ENCODE measurements at places on chromosomes 7 and 10.

GRCh38 chr7:2517026-2517425 lies 2.5 kb upstream of the LFNG start:
- DNase-seq: no peak

DNA sequence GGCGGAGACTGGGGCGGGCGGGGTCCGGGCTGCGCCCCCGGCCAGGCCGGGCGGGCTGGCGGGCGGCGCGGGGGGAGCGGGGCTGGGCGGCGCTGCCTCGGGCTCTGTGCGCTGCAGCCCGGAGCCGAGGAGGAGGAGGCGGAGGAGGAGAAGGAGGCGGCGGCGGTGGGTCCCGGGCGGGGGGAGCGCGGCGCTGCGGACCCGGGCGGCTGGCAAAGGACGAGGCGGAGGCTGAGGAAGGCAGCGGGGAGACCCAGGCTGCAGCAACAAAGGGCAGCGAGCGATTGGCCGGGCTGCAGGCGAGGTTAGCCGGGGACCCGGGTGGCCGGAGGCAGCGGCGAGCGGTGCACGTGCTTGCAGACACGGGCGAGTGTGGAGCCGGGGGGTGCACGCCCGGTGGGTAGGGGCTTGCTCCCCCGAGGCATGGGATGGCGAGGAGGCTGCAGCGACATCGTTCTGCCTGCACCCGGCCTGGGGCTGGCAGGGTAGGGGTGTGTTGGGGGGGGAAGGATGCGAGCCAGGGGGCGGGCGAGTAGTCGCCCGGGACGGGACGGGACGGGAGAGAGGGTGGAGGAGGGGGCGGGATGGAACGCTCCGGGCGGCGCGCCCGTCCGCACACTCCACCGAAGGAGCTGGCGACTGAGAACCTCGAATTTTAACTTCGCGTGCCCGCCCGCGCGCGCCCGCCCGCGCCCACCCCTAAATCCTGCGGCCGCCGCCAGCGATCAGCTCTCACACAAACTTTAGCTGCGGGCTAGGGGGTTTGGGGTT lies 844 bp upstream of the KAT6B start:
- DNase-seq: no peak

GRCh38 chr10:73646598-73647041 lies 5.3 kb upstream of the MYOZ1 start:
- no peak for DNase-seq

- DNase-seq: no peak
Measured at GRCh38 chr7:90411510-90411909, 8.2 kb downstream of the CLDN12 start.

DNA sequence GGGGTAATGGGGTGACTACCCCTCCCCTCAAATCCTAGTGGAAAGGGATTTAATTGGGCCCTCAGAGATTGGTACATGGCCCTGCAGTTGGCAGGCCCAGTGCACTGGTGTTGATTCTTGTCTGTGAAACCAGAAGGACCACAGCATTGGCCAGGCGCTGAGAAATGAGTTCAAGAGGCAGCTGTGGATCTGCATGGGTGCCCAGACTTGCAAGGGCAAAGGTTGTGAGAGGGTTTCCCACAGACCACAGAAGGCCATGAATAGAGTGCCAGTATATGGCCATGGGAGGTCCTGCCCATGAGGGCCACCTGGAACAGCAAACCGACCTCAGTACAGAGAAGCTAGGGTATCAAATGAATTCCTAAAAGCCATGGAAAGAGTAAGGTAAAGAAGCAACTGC lies 32.9 kb downstream of the TMEM168 start:
- no peak for DNase-seq

DNA sequence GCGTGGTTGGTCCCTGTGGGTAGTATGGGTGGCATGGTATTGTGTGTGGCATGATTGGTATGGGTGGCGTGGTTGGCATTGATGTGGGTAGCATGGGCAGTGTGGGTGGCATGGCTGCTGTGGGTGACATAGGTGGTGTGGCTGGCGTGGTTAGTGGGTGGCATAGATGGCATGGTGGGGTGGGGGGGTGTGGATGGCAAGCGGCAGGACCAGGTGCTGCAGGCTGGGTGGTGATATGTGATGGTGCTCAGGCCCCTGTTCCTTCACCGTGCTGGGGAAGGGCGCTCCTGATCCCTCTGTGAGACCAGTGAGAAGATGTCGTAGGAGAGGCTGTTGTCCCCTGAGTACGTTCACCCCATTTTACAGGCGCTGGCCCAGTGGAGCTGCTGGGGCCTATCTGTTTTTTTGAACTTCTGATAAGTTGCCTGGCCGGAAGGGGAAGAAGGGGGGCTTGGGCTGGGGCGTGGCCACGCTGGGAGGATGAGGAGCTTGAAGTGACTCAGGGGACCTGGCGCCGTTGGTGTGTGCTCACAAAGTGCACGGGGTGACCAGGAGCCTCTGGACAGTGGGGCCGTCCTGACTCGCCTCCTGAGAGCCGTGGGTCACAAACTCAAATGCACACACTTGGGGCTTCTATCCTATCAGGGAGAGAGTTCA lies 17.5 kb downstream of the INPP5A start:
- no peak for DNase-seq

- DNase-seq: no peak
Measured at GRCh38 chr10:21424459-21424861, 101.0 kb downstream of the SKIDA1 start.

GRCh38 chr10:122234416-122234815 lies 36.7 kb upstream of the BTBD16 start:
- DNase-seq: no peak

- DNase-seq: no peak
Measured at GRCh38 chr7:150927157-150927955, 50.8 kb downstream of the KCNH2 start.

DNA sequence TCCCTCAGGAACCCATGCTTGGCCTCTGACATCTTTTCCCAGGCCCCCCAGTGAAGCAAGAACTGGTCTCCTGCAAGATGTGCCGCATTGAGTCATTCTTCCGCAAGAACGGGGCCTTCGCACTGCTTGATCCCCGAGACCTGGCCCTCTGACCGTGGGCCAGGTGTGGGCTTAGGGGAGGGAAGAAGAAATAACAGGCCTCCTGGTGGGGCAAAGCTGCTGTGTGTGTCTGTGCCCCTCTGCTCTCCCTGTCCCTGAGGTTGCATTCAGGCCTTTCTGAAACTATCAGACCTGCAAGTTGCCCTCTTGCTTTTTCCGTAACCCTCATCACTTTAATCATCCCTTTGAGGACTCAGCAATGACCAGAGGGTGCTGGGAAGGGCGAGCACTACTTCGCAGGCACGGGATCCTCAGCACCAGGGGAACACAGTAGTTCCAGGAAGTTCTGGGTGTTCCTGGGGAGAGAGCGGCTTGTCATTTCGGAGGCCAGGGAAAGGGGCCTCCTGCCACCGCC lies 6.0 kb downstream of the ATP6V1F start:
- no peak for DNase-seq

Measured in thoracic aorta (tissue), 2 donors.